ENCODE measurements at places on chromosomes 6 and 20.

DNA sequence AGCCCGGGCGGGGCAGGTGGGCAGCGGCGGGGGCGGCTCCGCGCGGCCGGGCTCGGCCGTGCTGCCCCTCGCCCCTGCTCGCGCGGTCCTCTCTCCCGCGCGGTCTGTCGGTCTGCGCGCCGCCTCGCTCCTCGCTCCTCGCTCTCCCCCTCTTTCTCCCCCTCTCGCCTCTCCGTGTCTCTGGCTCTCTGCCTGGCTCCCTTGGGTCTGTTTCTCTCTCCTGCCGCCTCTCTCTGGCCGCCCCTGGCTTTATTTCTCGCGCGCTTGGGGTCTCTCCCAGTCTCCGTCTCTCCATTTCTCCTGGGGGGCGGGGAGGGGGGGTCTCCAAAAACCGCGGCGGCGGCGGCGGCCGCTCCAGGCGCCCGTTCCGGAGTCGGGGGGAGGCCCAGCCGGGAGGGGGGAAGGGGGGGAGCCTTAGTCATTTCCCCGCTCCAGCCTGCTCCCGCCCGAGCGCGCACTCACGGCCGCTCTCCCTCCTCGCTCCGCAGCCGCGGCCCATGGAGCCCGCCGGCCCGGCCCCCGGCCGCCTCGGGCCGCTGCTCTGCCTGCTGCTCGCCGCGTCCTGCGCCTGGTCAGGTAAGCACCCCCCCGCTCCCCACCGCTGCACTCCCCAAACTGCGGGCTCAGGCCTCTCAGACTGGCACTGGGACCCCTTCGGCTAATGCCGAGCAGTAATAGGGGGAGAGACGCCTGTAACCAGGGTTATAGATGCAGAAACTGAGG, at the start of gene SIRPA:
Gene SIRPA, plus strand, starts transcription at position 457 of the 723 bp plus-strand sequence. Its CDS starts 41 bp downstream, at position 498.
- no peak for DNase-seq

GRCh38 chr6:19988555-19988954, 151.4 kb downstream of the ID4 start:
- no peak for DNase-seq

GRCh38 chr6:123661105-123661891, 24.5 kb upstream of the TRDN start:
- DNase-seq = no peak

DNA sequence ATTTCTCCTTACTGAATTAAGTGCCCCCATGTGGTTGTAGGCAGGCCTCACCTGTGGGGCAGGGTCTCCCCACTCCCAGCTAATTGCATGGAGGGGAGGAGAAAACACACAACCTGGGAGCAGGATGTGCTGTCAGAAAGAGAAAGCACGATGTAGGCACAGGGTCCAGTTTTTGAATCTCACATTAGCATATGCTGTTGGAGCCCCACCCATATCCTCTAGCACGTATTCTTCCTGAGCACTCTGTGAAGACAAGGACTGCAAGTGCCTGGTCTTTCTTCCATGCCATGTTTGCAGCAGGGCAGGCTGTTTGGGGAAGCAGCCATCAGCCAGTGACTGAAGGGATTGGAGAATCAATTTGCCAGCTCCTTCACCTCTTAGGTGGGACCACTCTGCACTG, 108.2 kb downstream of the CFAP61 start:
- no peak for DNase-seq

- no peak for DNase-seq
Measured at GRCh38 chr6:19898141-19898740, 61.1 kb downstream of the ID4 start.

GRCh38 chr20:45246109-45246508, 8.3 kb downstream of the SLPI start:
- no peak for DNase-seq

GRCh38 chr6:68635412-68635705, 277 bp downstream of the ADGRB3 start:
- DNase-seq = no peak

- no peak for DNase-seq
Measured at GRCh38 chr6:126066053-126067048, 80.0 kb downstream of the TRMT11 start.

DNA sequence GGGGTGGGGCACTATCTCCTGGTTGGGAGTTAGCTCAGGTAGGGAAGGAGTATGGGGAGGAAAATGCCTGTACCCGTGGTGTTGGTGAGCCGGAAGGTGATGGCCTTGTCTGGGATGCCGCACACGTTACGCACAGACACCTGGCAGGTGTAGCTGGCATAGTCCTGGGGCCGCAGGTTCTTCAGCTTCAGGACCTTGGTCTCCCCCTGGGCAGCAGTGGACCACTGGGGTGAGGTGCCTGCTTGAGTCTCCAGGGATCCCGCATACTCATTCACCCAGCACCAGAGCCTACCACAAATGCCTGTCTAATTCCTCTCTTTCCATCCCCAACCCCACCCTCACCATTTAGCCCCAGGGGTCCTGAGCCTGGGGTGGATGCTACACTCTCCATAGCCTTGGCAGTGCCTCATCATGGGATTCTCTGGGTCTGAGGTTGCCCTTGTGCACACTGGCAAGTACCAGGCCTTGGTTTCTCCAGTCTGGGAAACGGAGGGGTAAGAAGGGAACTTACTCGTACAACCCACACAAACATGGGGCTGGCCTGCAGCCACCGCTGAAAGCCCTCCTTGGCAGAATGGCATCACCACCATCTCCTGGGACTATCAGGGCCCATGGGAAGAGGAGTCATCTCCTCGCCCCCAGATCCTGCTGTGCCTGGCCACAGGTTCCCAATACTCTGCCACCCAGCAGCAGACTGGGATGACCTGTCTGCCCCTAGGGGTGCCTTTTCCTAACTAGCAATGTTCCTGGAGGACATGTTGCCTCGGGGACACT, 42.8 kb downstream of the MDGA1 start:
- no peak for DNase-seq

GRCh38 chr20:43909720-43910119, 4.9 kb upstream of the TOX2 start:
- DNase-seq = no peak

- DNase-seq = no peak
Measured at GRCh38 chr6:25061289-25061936, 125.7 kb upstream of the RIPOR2 start.

Measured in hematopoietic multipotent progenitor cell treated with erythropoietin and hydrocortisone succinate and interleukin-3 and kit ligand, for 15 days (in vitro differentiated cells).